Kidney (tissue), 22 donors: ENCODE measurements at places on chromosomes 6 and 20. TPM values are rescaled to one million over a fixed set of nuclear protein-coding genes. Genes with fewer than 3 reads are reported as not detected.

DNA sequence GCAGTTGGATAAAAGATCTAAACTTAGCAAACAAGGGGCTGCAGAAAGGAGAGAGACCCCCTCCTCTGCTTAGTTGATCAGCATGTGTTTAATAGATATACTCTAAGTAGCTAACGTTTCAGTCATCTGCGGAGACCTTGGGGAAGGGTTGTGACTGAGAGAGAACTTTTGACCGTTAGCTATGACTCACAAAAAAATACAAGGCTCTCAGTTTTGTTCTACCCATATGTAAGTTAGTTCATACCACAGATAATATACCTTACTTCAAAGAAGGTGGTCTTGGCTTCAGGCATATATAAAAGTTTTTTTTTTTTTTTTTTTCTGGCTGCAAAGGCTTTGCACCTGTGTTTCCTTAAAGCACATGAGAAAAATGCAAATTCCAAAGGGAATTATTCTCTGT lies 258.9 kb downstream of the GJA1 start:
- DNase-seq: no peak
- no peaks in the 10 kb centered on the region for H3K27me3 ChIP-seq
- no peak overlapping the region for H3K4me3 ChIP-seq
- H3K27ac ChIP-seq: no peak overlapping the region

Gene PLA2G7
- not detected for polyA plus RNA-seq

GRCh38 chr20:48616481-48616880 lies 211.3 kb downstream of the PREX1 start:
- H3K27me3 ChIP-seq: no peaks in the 10 kb centered on the region
- no peak overlapping the region for H3K27ac ChIP-seq
- H3K4me3 ChIP-seq: no peak overlapping the region

DNA sequence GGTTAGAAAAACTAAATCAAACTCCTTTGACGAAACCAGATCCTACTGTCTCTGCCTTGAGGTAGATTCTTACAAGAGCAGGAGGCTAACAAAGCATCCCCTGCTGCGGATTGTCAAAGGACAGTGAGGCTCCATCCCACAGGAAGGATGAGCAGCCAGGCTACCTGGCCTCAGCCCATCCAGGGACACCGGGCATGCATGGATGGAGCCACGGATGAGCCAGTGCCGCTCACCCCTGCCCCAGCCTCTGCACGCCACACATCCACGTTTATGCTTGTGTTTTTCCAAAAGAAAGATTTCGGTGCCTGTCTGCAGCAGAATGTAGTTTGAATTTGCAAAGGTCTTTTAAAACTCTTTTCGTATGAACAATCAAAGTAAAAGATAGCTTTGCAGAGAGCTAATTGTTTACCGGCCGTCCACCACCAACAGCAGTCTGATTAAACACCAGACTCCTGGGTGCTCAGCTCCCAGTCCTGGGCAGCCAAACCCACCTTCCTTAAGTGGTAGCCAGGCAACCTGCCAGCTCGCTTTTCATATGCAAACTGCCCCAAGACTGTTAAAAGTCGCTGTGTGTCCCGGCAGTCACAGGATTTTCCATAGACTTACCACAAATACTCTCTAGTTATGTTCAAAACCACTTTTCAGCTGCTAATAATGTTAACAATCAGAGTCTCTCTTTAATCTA lies 999 bp downstream of the THBS2 start:
- no peaks in the 10 kb centered on the region for H3K4me1 ChIP-seq
- no peak overlapping the region for H3K27ac ChIP-seq
- no peak for DNase-seq

- no peaks in the 10 kb centered on the region for H3K27me3 ChIP-seq
- peak; percentile 73 for DNase-seq
- H3K27ac ChIP-seq: no peak overlapping the region
- no peaks in the 10 kb centered on the region for H3K4me1 ChIP-seq
- no peaks in the 10 kb centered on the region for H3K36me3 ChIP-seq
- no peak overlapping the region for H3K4me3 ChIP-seq
Observed at GRCh38 chr6:16533210-16533609, 228.1 kb downstream of the ATXN1 start.

Gene LGSN
- 0.26 TPM for polyA plus RNA-seq

Gene FNDC1
- polyA plus RNA-seq: 0.69 TPM

Gene GRIK2
- polyA plus RNA-seq: 1.4 TPM

Gene FOXS1
- 9.8 TPM for polyA plus RNA-seq

DNA sequence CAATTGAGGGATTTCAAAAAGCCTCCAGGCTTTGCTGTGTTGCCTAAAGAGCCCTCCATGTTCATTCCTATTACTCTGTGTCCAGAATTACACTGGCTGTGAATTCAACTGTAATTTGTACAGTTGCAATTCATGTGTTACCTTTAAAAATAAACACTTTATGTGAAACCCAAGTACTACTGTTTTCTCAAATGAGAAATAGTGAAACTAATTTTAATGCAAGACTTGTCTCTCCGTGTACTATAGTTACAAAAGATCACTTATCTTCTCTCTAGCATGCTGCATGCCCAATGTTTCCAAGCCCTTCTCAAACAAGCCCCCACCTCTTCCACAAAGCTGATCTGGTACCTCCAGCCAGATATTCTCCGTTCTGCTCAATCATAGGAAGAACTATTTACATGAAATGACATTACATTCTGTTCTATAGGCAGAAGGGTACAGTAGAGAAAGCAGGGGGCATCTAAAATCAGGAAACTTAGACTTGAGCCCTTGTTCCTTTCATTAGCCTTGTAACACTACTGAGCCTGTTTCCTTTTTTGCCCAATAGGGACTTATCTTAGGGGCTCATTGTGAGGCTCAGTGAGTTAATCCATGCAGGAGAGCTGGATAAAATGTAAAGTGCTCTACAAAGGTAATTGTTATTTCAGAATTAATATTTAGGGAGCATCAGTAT lies 12.3 kb upstream of the COL9A1 start:
- H3K27me3 ChIP-seq: no peaks in the 10 kb centered on the region
- no peak for DNase-seq
- H3K27ac ChIP-seq: no peak overlapping the region
- no peak overlapping the region for H3K4me3 ChIP-seq
- no peaks in the 10 kb centered on the region for H3K36me3 ChIP-seq

DNA sequence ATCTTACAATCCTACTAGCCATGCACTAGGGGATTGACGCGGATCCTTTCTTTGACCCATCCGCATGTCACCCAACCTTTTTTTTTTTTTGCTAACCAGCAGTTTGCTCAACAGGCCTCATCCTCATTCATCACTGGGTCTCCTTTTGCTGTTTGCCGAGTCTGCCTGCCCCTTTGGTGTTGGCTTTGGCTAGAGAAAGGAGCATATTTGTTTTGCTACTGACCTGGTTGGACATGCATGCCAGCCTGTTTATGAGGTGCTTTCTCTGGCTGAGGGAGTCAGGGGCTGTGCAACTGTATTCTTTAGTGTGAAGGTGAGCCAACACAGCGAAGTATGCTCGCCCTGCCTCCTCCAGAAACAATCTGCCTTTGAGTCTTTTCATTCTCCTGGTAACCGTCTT lies 40.2 kb downstream of the E2F3 start:
- no peaks in the 10 kb centered on the region for H3K4me1 ChIP-seq
- H3K27ac ChIP-seq: no peak overlapping the region
- no peaks in the 10 kb centered on the region for H3K27me3 ChIP-seq
- no peak overlapping the region for H3K4me3 ChIP-seq
- no peaks in the 10 kb centered on the region for H3K36me3 ChIP-seq
- DNase-seq: peak; percentile 59

DNA sequence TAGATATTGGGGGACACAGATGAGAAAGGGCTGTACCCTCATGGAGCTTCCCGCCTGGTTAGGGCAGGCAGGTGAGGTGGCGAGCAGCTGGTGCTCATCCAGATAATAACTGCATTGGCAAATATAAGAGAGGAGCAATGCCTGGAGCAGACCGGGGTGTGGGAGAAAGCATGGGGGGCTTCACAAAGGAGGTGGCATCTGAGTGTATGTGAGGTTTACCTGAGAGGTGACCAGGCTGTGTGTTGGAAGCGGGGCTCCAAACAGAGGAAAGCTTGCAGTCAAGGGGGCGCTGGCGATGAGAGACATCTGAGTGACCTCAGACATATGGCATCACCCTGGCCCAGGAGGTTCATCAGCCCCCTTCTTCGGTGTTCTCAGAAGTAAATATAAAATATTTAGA lies 72.1 kb upstream of the PMEPA1 start:
- H3K4me3 ChIP-seq: no peak overlapping the region
- H3K36me3 ChIP-seq: no peaks in the 10 kb centered on the region

DNA sequence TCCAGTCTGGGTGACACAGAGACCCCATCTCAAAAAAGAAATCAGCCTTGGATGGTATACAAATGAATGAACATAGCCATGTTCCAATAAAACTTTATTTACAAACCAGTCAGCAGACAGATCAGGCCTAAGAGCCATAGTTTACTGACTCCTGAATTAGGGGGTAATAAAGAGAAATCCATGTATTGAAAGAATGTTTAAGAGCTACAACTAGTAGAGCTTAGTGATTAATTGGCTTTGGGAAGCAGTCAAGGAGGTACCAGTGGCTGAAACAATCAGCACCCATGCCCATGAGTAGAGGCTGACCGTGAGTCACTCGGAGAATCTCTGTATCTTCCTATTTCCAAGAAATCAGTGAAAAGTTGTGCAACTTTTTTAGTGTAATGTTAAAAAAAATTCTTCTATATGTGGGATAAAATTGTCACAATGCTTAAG lies 223.6 kb upstream of the RREB1 start:
- no peaks in the 10 kb centered on the region for H3K4me1 ChIP-seq
- H3K27me3 ChIP-seq: no peaks in the 10 kb centered on the region
- no peak for DNase-seq
- H3K4me3 ChIP-seq: no peak overlapping the region

DNA sequence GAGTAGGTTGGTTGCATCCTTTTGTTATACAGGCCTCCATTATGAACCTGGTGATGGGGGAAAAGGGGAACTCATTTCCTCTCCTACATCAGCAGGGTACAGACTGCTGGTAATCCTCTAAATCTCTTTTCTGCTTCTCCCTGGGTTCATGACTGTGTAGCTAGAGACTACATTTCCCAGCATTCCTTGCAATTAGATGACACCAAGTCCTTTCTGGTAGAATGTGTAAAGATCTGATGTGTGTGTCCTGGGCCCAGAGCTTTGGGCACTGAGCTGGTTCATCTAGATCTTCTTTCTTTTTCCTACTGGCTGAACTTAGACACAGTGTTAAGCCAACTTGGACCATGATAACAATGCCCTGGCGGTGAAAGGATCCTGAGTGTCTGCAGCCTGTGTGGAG lies 104.7 kb upstream of the IFNGR1 start:
- H3K27me3 ChIP-seq: no peaks in the 10 kb centered on the region
- DNase-seq: no peak
- no peaks in the 10 kb centered on the region for H3K36me3 ChIP-seq
- no peak overlapping the region for H3K4me3 ChIP-seq

- H3K4me1 ChIP-seq: no peaks in the 10 kb centered on the region
- H3K36me3 ChIP-seq: no peaks in the 10 kb centered on the region
- no peak overlapping the region for H3K4me3 ChIP-seq
- DNase-seq: no peak
- H3K27me3 ChIP-seq: no peaks in the 10 kb centered on the region
Observed at GRCh38 chr20:47529840-47530239, 28.2 kb downstream of the NCOA3 start.

Gene LST1
- polyA plus RNA-seq: 14.8 TPM

- no peak overlapping the region for H3K4me3 ChIP-seq
- no peaks in the 10 kb centered on the region for H3K36me3 ChIP-seq
- no peaks in the 10 kb centered on the region for H3K27me3 ChIP-seq
- no peaks in the 10 kb centered on the region for H3K4me1 ChIP-seq
- DNase-seq: peak; percentile 43
Observed at GRCh38 chr6:14964556-14965270, 281.2 kb upstream of the JARID2 start.

Gene PGC
- polyA plus RNA-seq: 0.39 TPM

Gene NKX2-2
- not detected for polyA plus RNA-seq

- no peaks in the 10 kb centered on the region for H3K36me3 ChIP-seq
- H3K27me3 ChIP-seq: no peaks in the 10 kb centered on the region
- no peak for DNase-seq
- H3K4me3 ChIP-seq: no peak overlapping the region
Observed at GRCh38 chr20:43665466-43666176, 1.3 kb upstream of the MYBL2 start.

Gene FBXO5
- polyA plus RNA-seq: 1.8 TPM

Gene ITCH
- polyA plus RNA-seq: 10.1 TPM

Gene ATRN
- polyA plus RNA-seq: 15.7 TPM

Gene XKR7
- polyA plus RNA-seq: not detected

DNA sequence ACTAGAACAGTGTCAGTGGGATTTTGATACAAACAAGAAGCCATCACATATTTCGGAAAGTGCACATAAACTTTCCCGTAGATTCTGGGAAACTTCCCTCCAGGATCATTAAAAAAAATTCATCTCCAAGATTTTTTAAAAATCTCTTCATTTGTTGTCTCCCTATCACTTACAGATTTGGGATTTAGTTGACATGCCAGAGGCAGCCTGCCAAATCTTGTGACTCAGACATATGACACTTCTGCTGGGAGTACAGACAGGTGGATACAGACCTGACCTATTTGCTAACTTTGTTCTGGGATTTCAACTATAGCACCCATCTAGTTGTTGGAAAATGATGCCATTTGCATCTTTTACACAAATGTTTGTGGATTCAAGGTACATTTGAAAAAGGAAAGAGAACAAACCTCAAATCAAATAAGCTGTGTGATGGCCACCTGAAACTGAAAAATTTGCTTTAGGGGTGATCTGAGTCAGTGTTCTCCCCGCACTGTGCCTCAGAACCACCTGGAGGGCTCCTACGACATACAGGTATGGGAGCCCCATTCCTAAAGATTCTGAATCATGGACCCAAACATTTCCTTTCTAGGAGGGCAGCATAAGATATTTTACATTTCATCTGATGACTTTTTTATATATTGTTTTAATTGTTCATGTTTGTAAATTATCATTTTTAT lies 21.9 kb upstream of the CD2AP start:
- H3K36me3 ChIP-seq: no peaks in the 10 kb centered on the region
- H3K4me1 ChIP-seq: peaks cover 3% of the 10 kb centered on the region
- DNase-seq: no peak
- no peak overlapping the region for H3K4me3 ChIP-seq

- no peaks in the 10 kb centered on the region for H3K36me3 ChIP-seq
- H3K4me3 ChIP-seq: no peak overlapping the region
- no peaks in the 10 kb centered on the region for H3K27me3 ChIP-seq
Observed at GRCh38 chr6:161802231-161802630, 528.4 kb upstream of the AGPAT4 start.

Gene CUL9
- 34.7 TPM for polyA plus RNA-seq

Gene PKHD1
- 6.0 TPM for polyA plus RNA-seq
